SK-N-SH (cell line): ENCODE measurements at places on chromosomes 5 and 9.
A peak's percentile ranks its signal among the peaks of the same experiment; 100 is the strongest.

- DNase-seq, result no peak
Observed at GRCh38 chr5:116452774-116453368, 121.8 kb downstream of the SEMA6A start.

DNA sequence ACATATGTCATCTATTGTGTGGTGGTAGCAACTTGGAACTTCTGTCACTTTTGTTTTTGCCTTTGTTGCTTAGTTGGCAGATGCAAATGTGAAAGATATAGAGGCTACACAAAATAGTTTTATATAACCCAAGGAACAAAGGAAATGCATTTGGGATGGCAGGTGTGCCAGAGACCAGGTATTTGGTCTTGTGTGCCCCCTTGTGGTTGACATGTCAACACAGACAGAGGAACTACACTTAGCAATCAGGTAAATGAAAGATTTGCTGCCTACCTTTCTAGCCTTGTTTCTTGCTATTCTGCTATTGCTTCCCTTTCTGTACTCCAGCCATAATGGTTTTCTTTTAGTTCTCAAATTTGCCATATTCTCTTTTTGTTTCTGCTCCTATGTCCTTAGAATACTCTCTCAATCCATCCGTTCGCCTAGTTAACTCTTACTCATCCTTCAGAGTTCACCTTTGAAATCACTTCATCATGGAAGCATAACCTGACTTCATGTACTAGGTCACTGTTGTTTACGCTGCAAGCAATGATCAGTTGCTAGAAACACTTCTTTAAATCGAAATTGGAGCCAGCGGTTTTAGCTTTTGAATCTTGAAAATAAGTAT, 119.5 kb downstream of the TRPM3 start:
- peak; percentile 3 for DNase-seq

DNA sequence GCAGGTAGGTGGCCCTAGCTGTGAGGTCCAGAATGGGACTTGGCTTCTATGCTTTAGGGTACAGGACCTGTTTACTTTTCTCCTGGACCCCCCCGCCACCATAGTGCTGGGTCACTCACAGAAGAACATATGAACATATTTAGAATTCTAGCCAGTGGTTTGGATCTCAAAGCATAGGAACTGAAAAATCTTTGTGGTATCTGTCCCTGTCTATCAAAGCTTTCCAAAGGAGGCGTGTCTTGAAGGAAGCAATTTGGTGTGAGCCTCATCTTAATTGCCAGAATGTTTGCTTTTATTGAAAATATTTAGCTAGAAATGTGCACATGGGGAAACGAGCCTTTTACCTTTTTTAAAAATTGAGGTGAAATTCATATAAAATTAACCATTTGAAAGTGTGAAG, 6.2 kb downstream of the PHF2 start:
- no peak for DNase-seq

DNA sequence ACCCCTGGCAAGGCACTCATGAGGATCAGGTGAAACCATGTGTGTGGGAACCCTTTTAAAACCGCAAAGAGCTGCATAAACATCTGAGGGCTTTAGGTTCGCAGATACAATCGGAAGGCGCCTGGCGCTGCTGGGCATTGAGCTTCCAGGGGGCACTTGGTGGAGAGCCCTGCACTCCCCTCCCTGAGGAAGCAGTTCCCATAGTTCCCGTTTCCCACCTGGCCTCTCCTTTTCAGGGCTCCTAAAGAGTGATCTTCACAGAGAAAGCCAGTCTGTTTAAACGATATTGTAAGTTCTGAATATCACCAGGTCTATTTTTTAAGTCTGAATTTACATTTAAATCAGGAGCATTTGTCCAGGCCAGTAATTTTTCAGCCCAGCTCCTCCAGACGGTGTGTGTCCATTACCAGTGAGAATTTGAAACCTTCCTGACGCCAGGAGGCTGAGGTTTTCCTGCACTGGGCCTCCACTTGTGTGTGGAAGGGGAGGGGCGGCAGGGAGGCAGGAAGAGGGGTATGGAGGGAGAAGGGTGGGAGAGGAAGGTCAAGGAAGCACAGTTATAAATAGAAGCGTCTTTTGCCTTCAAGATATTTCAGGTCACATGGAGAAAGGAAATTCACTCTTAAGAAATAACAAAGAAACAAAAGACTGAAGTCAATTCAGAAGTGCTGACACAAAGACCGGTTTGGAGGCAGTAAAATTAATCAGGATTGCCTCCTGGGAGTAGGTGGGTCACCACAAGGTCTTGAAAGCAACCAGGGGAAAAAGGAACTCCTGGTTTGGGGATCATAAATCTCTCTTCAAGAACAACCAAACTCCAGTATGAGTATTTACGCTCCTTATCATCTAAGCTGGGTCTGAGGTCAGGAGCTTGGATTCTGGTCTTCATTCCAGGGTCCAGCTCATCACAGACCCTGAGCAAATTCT, 14.3 kb upstream of the MGAT1 start:
- no peak for DNase-seq

GRCh38 chr5:179374506-179375235, 29.4 kb upstream of the ADAMTS2 start:
- peak; percentile 2 for DNase-seq

DNA sequence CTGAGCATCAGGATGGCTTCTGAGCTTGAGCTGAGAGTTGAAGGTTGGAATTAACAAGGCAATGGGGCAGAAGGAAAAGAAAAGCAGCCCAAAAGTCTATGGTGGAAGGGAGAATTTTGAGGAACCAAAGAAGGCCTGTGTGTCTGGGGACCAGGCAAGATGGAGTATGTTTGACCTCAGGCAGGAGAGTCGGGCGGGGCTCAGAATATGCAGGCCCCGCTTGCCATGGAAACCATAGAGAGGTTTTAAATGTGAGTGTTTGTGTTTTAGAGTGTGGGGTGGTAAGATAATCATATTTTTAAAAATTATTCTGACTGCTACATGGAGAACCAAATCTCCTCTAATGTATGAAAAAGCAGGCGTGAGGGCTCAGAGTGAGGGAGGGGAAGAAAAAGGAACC, 174.0 kb upstream of the PPP2R2B start:
- DNase-seq, result no peak

- DNase-seq, result no peak
Observed at GRCh38 chr5:1670351-1670750, 129.3 kb downstream of the MRPL36 start.

DNA sequence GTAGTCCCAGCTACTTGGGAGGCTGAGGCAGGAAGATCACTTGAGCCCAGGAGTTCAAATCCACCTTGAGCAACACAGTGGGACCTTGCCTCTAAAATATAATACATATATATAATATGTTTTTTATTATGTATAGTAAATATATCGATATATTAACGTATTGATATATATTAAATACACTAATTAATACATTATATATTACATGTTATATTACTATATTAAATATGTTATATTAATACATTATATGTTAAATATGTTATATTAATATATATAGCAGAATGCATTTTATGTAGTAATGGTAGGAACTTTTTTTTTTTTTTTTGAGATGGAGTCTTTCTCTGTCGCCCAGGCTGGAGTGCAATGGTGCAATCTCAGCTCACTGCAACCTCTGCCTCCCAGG, 18.1 kb upstream of the BNC2 start:
- DNase-seq, result no peak

DNA sequence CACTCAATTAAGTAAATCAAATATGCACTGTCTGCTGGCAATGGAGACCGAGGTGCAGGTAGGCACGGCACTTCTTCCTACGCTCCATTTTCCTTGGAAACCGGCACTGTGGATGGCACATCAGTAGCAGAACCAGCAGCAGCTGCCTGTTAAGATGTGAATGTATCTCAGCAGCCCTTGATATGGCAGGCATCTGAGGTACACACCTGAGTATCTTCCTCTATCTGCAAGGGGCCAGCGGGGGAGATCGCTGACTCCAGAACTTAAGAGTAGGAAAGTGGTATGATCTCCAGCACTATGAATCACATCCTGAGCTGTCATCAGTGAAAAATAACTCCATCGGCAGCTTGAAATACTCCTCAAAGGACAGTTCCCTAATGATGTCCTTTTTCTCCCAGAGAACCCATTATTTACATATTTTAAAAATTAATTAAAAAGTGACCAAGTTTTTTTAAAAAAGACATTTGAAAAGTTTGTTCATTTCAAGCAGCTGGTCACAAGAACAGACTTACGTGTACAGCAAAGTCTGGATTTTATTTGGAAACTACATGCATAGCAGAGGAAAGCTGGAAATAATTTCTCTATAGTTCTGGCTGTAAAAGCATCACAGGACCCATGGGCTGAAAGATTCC, 97.1 kb downstream of the ADAMTS12 start:
- no peak for DNase-seq

DNA sequence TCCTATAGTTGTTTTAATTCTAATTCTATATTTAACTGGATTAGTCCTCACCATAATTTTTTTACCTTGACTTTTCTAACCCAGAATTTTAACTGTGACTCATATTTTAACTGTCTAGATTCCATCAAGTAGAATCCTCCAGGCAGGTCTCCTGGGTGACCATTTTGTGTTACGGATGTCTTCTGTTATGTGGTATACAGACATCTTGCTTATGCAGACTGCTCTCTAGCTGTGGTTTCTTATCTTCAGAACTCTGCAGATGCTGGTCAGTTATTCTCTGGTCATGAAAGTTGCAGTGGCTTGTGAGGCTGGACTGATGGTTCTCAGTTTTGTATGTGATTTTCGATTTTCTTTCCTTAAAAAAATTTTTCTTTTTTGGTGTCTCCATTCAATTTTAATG, 139.4 kb downstream of the ATG10 start:
- DNase-seq, result no peak
